ENCODE measurements at places on chromosomes 6 and 20.

- DNase-seq: no peak
Measured at GRCh38 chr6:170122651-170123050, 168.2 kb downstream of the DLL1 start.

- DNase-seq: peak; percentile 57
Measured at GRCh38 chr20:50052550-50053361, 60.2 kb downstream of the UBE2V1 start.

- no peak for DNase-seq
Measured at GRCh38 chr6:144595266-144595665, 310.1 kb downstream of the UTRN start.

DNA sequence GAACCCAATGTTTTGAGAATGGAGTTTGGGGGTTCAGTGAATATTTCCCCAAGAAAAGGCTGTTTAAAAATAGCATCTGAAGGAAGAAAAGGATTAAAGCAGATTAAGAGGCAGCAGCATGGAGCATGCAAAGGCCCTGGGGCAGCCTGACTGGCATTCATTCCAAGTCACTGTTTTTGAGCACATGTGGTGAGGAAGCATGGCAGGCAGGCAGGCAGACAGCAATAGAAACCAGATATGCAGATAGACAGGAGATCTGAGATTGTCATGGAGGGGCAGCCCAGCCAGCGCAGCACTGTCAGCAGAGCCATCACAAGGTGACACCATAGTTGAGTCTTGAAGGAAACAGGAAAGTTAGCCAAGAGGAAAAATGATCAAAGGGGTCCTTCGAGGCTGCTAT is 37.8 kb downstream of the SIRPA start:
- no peak for DNase-seq

Data from hindlimb muscle (tissue), 1 donor.